ENCODE measurements at places on chromosomes 11 and 22. TPM values are rescaled to one million over a fixed set of nuclear protein-coding genes. Genes with fewer than 3 reads are reported as not detected.
A peak's percentile ranks its signal among the peaks of the same experiment; 100 is the strongest.

The CCDC89 gene
- 2.8 TPM for polyA plus RNA-seq

The BIK gene
- polyA plus RNA-seq: 0.34 TPM

The IGSF22 gene
- 0.24 TPM for polyA plus RNA-seq

The FAM227A gene
- polyA plus RNA-seq: 0.72 TPM

The PTGDR2 gene
- polyA plus RNA-seq: 0.07 TPM

GRCh38 chr11:85483861-85484260, 143.3 kb downstream of the DLG2 start:
- DNase-seq: no peak

DNA sequence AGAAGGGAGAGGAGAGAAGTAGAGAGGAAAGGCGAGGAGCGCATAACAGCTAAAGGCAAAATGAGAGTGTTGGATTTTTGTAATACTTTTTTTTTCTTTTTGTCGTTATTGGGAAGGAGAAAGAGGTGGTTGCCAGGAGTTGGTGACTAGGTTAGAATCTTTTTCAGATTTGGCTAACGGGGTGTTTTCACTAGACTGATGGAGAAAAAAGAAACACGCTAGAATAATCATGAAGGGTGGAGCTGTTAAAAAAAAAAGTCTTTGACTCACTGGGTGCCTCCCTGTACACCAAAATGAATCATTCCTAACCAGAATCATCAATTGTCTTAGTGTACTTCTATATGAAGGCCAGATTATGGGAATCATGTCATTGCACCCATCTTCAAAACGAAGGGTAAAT, 12.7 kb downstream of the BLID start:
- no peak for DNase-seq

GRCh38 chr11:132962041-132962440, 570.3 kb downstream of the OPCML start:
- DNase-seq: no peak

DNA sequence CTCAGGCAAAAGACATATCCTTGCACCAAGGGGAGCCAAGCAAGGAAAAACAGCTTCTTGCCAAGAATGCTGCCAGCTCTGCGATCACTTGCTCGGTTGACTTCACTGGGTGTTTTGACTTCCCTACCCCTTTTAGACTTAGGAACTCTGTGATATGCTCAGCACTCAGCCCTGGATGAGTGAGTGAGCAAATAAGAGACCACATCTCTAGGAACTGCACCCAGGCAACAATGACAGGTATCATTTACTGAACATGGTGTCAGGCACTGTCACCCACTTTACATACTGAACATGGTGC, 3.7 kb upstream of the IRAG1 start:
- no peak for DNase-seq

GRCh38 chr11:112615891-112616290, 345.3 kb upstream of the NCAM1 start:
- DNase-seq: no peak

- peak; percentile 30 for DNase-seq
Observed at GRCh38 chr22:46074771-46075551, 75.4 kb upstream of the PPARA start.

DNA sequence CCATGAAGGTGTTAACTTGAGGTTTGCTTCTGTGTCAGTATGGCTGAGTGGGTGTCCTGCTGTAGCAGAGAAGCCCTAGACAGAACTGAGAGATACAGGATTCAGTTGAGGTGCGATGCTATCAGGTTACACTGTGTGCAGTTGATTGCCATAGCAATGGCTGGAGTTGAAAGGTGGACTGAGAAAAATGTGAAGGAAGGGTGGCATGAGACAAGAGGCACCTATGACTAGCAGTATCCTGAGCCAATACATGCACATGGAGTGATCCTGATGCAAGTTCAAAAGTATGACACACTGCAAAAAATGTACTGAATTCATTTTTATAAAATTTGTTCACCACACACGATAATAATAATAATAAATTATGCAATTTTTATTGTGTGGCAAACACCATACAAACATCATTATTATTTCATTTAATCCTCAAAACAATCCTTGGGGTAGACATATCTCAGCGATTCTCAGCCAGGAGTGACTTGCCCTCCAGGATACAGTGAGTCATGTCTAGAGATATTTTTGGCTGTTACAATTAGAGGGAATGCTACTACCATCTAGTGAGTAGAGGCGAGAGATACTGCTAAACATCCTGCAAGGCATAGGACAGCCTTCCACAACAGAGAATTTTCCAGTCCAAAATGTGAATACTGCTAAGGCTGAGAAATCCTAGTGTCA, 3.9 kb upstream of the PIWIL4 start:
- DNase-seq: no peak

GRCh38 chr11:23574149-23574548, 713.9 kb upstream of the CCDC179 start:
- DNase-seq: no peak

- DNase-seq: peak; percentile 91
Observed at GRCh38 chr11:114162719-114163123, 103.2 kb downstream of the ZBTB16 start.

DNA sequence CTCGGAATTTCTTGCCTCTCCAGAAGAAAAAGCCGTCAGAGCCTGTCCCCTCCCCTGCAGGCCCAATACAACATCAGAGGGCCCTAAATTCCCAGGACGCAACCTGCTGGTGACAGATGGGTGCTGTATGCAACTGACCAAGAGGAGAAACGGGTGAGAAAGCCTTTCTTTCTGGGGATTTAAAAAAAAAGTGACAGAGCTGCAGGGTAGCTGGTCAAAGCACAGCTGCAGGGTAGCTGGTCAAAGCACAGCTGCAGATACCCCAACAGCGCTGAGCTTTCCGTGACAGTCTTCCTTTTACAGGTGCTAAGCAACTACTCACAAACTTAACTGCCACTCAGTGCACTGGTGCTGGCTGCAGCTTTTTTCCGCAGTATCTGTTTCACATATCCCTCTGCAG, 17.8 kb downstream of the AP1B1 start:
- DNase-seq: no peak

- no peak for DNase-seq
Observed at GRCh38 chr22:22939588-22940368, 52.2 kb downstream of the IGLL5 start.

- DNase-seq: no peak
Observed at GRCh38 chr22:30057375-30057774, 22.9 kb upstream of the HORMAD2 start.

- no peak for DNase-seq
Observed at GRCh38 chr22:47567126-47568090, 805.0 kb downstream of the TBC1D22A start.

DNA sequence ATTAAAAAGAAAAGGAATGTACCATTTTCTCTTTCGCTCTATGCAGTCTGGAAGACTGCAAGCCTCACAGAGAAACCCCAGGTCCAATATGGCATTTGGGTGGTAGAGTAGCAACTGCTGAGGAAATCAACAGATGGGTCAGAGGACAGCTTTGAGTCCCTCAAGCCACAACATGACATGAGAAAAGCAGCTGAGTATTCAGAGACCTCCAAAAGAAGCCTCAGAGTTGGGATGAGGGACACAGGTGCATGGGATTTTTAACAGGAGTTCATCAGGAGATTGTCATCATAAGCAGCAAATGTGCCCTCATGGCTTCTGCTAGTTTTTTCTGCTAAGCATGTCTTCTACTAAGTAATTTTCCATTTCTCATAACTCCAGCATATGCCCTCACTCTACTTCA, 111.6 kb downstream of the BLID start:
- DNase-seq: no peak

DNA sequence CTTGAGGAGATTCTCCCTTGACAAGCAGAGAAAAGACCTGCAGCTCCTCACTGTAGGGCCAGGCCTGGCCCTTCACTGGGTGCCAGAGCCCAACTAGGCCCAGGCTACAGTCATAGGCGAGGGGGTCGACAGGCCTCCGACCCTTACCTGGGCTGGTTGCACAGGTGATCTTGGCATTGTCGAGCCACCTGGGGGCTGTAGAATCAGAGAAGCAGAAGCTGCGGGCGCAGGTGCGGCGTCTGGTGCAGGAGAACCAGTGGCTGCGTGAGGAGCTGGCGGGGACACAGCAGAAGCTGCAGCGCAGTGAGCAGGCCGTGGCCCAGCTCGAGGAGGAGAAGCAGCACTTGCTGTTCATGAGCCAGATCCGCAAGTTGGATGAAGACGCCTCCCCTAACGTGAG, 6.9 kb upstream of the RAB1B start:
- DNase-seq: no peak

GRCh38 chr11:33829430-33830141, 55.3 kb upstream of the FBXO3 start:
- DNase-seq: peak; percentile 46
